T-cell (primary cell): ENCODE measurements at places on chromosomes 5 and 9. TPM values are rescaled to one million over a fixed set of nuclear protein-coding genes. Genes with fewer than 3 reads are reported as not detected.

- DNase-seq, result no peak
These were observed 103.2 kb upstream of the SPATA31D4 start for GRCh38 chr9:81824802-81825730.

SPINK4 gene
- total RNA-seq, result not detected

DNA sequence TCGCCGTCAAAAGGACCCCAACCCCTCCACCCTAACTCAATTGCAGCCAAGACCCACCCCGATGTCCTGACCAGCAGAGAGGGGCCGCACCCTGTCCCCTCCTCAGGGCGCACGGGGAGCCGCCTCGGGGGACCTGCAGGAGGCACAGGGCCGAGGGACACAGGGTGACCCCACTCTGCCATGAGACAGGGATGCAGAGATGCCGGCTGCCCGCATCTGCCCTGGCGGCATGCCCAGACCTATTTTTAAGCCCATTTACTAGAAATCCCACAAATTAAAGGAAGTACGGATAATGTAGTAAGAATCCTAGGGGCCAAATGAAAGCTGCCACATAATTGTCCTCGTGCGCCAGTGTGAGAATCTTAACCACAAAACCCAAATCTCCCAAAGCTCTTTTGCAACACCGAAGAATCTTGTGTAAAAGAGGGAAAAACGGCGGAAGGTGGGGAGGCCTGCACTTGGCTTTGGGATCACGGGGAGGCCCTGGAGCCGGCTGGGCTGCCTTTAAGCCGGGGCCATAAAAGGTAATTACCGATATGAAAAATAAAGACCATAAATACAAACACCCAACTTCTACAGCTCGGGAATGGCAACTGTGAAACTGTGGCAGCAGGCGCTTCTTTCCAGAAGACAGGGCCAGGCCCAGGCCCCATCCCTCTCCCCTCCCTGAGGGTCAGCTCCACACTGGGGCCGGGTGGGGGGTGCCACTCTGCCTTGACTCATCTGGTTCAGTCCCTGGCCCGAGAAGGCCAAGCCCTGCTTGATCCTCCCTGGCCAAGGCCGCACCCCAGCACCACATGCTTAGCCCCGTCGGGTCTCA, 35.0 kb downstream of the NACC2 start:
- DNase-seq, result no peak

LCN9 gene
- total RNA-seq, result not detected

LHX3 gene
- total RNA-seq, result 0.13 TPM
